ENCODE measurements at places on chromosomes 5 and 9.

GRCh38 chr5:104612005-104612404 lies 1049.4 kb upstream of the NUDT12 start:
- DNase-seq, result peak; percentile 65

- DNase-seq, result no peak
Measured at GRCh38 chr5:72746736-72747135, 69.7 kb upstream of the TNPO1 start.

- no peak for DNase-seq
Measured at GRCh38 chr9:18857769-18858168, 175.2 kb downstream of the SAXO1 start.

DNA sequence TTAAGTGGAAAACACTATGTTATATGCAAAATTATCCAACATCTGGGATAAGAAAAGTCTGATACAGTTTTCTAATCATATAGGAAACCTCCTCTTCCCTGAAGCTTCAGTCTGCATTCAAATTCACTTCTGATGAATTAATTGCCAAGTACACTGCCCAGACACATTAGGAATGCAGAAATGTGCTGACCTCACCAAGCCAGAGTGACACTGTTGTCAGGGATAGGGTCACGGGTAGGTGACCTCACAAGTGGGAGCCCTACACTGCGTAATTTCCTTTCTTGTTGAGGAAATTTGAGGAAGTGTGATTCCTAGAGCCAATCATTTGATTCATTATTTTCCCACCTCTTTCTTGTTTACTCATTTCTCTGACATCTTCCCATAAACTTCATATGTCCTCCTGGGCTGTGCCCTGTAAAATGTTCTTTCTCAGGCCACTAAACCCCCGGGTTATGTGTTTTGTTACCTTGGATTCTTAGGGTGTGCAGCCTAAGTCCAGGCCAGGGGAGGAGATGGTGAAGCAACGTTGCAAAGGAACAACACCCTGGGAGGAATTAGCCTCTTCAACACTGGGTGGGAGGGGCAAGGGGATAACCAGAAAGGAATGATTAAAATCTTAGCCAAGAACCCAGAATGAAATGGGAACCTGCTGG lies 411.9 kb downstream of the MTRR start:
- DNase-seq, result no peak

- no peak for DNase-seq
Measured at GRCh38 chr9:27539479-27540441, 10.1 kb upstream of the MOB3B start.

DNA sequence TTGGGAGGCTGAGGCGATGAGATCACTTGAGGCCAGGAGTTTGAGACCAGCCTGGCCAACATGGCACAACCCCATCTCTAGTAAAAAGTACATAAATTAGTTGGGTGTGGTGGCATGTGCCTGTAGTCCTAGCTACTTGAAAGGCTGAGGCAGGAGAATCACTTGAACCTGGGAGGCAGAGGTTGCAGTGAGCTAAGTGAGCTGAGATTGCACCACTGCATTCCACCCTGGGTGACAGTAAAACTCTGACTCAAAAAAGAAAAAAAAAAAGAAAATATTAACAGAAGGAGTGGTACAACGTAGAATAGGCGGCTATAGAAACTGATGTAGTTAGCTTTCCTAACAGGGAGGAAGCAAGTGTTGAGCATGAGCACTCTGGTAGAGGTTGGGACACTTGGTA lies 59.9 kb downstream of the PBX3 start:
- no peak for DNase-seq

GRCh38 chr9:2723376-2724065 lies 6.2 kb downstream of the KCNV2 start:
- peak; percentile 86 for DNase-seq

- DNase-seq, result no peak
Measured at GRCh38 chr9:111852291-111852690, 44.3 kb upstream of the UGCG start.

DNA sequence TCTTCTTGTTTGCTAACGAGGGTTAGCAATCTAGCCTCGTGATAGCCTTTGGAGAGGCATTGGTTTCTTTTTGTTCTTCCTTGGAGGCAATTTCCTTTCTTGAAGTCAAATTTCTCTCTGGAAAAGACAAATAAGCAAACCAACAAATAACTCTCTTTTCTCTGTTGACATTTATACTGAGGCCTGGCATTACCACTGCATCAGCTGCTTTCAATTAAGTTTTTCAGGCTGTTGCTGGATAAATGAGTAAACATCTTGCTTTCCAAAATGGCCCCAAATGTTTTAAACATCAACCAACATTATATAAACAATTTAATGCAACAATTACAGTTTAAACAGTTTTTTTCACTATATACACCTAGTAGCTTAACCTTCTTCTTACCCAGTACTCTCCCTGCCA lies 264.4 kb downstream of the HTR1A start:
- DNase-seq, result peak; percentile 11

- peak; percentile 64 for DNase-seq
Measured at GRCh38 chr9:137026828-137027227, 1.2 kb downstream of the ABCA2 start.

DNA sequence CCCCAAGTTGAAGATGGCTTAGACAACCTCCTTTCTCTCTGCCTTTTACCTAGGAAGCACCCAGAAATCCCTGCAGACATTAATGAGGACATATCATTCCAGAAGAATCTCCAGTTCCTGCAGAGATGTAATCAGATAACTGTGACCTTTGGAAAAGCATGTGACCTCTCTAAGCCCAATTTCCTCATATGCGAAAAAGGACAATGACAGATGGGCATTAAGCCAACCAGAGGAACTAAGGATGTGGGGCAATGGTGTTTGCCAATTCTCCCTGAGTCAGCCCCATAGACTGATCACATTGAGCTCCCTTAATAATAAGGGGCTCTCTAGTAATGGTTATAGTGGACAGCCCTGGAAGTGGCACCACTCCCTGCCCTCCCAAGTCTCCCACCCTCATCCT lies 10.1 kb upstream of the FOXI1 start:
- peak; percentile 27 for DNase-seq

- DNase-seq, result peak; percentile 56
Measured at GRCh38 chr5:75053304-75054133, 1.2 kb upstream of the GCNT4 start.

DNA sequence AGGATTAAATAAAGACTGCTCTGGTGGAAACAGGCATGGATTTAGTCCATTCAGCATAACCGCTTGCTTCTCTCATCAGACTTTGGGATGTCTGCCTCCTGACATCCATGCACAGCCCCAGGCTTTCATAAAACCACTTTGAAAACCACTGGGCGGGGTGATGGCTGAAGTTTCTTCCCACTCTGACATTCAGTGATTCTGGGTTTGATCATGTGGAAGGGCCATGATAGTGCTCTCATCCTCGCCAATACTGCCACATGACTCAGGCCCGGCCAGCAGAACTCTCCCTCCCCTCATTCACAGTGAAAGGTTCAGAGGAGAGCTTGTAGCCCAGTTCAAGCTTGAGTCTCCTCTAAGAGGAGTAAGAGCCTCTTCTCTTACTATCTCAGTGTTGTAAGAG lies 29.6 kb upstream of the GLRA1 start:
- no peak for DNase-seq

- peak; percentile 84 for DNase-seq
Measured at GRCh38 chr5:135535820-135536801, at the start of gene NEUROG1. Gene NEUROG1, minus strand, starts transcription at chr5:135535964. Its CDS starts 274 bp downstream, at chr5:135535690.

DNA sequence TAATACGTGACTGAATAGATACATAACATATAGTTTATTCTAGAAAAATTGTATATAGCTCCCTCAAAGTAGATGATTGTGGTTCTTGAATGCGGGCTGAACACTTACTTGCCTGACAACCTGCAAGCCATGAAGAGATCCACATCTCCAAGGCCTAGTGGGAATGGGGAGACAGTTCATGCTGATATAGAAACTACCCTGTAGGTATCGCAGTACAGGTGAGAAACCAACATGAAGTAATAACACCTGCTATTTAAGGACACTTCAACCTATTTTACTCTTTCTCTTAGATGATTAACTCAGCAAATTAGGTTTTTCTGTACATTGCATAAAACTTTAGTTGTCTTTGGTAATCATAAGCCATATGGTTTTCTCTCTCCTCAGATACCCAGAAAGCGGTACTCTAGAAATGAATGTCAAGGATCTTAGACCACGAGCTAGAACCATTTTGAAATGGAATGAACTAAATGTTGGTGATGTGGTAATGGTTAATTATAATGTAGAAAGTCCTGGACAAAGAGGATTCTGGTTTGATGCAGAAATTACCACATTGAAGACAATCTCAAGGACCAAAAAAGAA lies 47.3 kb downstream of the UHRF2 start:
- no peak for DNase-seq

All from NCI-H69 (cell line).